Astrocyte of the hippocampus (primary cell): ENCODE measurements at places on chromosomes 13 and 19.

DNA sequence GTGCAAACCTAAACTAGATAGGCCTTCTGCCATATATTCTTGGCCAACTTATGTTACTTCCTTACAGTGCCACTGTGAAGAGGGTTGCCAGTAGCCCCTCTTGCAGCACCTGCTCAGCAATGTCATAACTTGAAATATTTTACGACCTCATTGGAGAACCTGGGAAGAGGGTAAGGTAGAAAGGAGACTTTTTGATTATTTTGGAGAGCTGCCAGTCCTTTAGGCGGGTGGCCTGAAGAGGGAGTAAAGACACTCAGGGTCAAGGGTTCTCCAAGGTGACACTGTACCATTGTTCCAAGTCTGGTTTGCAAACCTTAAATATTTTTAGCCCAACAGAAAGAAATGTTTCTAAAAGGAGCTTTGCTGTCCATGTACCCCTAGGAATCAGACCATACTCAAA is 118.3 kb downstream of the FLT1 start:
- no peak for DNase-seq

DNA sequence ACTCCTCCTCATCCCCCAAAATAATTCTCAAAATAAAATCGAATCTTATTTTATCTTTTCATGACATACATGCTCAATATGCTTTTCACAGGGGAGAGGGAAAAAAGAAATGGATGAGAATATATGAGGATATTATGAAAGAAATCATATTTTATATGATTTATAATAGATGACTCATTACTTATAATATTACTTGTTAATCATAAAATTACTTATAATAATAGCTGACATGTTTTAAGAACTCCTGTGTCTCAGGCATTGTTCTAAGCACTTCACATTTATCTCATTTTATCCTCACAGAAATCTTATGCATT is 3.0 kb upstream of the CEACAM3 start:
- DNase-seq, result no peak

DNA sequence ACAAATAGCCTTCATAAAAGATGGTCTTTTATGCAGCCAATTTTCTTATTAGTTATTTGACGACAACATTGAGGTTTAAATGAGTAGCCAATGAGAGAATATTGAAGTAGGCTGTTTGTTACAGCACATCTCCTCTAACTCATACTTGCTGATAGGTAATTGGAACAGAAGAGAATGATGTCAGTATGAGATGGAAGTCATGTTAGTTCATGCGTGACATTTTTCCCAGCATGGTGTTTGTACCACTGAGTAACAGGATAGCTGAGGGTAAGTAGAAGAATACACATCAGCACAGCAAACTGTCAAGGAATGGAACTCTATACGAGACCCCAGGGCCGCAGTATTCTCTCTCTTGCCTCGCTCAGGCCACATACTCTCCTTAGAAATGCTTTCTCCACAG is 37.2 kb downstream of the COL4A2 start:
- DNase-seq, result no peak

GRCh38 chr13:30835442-30835841 is 70.6 kb upstream of the MEDAG start:
- DNase-seq, result no peak

DNA sequence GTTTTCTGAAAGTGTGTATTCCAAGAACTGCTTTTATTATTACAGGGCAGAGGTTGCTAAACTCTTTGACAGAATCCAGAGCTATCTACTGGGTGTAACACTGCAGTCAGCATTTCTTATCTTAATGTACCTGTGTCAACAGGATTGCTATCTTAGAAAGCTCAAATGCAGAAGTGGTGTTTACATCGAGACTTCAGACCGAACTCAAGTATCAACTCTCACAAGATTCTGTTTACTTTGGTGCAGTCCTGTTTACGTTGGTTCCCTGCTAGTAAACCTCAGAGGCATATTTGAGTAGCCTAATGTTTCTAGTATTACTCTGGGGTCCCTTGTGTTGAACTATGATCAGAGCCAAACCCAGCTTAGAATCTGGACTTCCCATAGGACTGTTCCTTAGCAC is 20.5 kb downstream of the SLC15A1 start:
- DNase-seq, result no peak

- DNase-seq, result peak; percentile 26
These were observed 102.6 kb downstream of the DOCK9 start for GRCh38 chr13:98875146-98875729.

DNA sequence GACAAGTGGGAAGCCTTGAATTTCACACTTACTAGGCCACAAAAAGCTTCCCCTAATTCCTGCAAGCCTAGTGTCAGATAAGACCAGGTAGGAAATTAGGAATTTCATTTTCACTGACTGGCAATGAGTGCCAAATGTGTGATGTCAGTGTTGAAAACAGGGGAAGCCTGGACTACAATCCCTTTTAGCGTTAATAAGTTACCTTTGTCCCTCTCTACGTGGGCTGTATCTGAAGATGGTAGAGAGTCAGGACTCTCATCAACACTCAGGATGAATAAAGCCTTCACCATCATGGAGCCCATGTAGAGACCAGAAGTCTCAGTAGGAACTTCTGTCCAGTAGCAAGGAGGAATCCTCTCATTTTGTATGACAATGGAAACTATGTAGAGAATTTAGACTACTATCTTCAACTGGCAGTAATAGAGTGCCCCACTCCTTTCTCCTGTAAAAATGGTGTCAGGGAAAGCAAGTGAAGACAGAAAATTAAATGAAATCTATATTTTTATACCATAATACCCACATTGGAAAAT is 324.1 kb upstream of the KLHL1 start:
- DNase-seq, result no peak

- no peak for DNase-seq
These were observed 12.0 kb upstream of the MATK start for GRCh38 chr19:3798137-3798536.

- DNase-seq, result peak; percentile 45
These were observed 3.0 kb downstream of the IRS2 start for GRCh38 chr13:109783447-109783814.
